SJSA1 (cell line): ENCODE measurements at places on chromosomes 1 and 21. TPM values are rescaled to one million over a fixed set of nuclear protein-coding genes. Genes with fewer than 3 reads are reported as not detected.

SV2A gene
- 16.6 and 17.8 TPM in 2 replicates for total RNA-seq

NPL gene
- total RNA-seq = 0.41 and 2.4 TPM in 2 replicates

FAM151A gene
- not detected in 2 replicates for total RNA-seq

PTGER3 gene
- total RNA-seq = 13.2 and 14.9 TPM in 2 replicates

PTGFR gene
- total RNA-seq = 3.6 and 6.3 TPM in 2 replicates

MAP1LC3C gene
- not detected in 2 replicates for total RNA-seq

GRCh38 chr1:216448011-216448510 is 24.8 kb upstream of the USH2A start:
- no peaks in the 10 kb centered on the region for H3K27me3 ChIP-seq
- DNase-seq = peak; percentile 43
- H3K4me3 ChIP-seq = no peak overlapping the region
- H3K36me3 ChIP-seq = no peaks in the 10 kb centered on the region
- H3K4me1 ChIP-seq = peaks cover 10% of the 10 kb centered on the region
- H3K27ac ChIP-seq = no peak overlapping the region

- no peaks in the 10 kb centered on the region for H3K36me3 ChIP-seq
- H3K27me3 ChIP-seq = no peaks in the 10 kb centered on the region
- no peak overlapping the region for H3K4me3 ChIP-seq
- no peak for DNase-seq
These were observed 22.4 kb upstream of the ARHGAP29 start for GRCh38 chr1:94259635-94260289.

DNA sequence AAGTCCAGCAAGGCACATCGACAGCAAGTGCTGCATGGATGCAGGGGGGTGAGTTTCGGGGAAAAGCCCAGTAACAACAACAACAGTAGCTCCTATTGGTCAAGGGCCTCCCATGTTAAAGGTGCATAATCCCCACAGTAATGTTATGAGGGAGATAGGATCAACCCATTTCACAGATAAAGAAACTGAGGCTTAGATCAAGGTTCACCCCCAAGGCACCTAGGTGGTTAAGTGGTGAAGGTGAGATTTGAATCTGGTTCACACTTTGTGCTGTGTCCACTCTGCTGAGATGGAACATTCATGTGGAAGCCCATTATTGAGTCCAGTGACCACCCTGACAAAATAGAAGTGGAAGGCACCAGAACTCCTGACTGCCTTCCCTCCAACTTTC is 24.9 kb downstream of the PHGDH start:
- no peak for DNase-seq
- H3K36me3 ChIP-seq = 0 out of 2 replicates have a peak, but pooled peaks cover 2% of the 10 kb centered on the region
- H3K4me3 ChIP-seq = no peak overlapping the region
- no peaks in the 10 kb centered on the region for H3K27me3 ChIP-seq
- no peaks in the 10 kb centered on the region for H3K4me1 ChIP-seq
- no peak overlapping the region for H3K27ac ChIP-seq

DNA sequence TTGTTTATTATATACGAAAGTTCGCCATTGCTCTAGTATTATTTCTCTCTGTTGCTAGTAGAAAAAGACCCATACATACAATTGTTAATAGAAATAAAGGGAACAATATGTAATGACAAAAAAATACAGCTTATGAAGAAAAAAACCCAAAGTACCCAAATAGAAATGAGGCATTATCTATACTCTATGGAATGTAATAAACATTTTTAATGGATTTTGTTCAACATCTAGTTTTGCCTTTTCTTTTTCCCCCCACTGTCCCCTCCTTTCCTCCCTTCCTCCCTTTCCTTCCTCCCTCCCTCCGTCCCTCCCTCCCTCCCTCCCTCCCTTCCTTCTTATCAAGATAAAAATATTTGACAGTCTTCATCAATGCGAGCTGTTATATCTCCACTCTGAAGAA is 81.5 kb upstream of the NEK7 start:
- H3K27ac ChIP-seq = no peak overlapping the region
- H3K36me3 ChIP-seq = no peaks in the 10 kb centered on the region
- no peak overlapping the region for H3K4me3 ChIP-seq
- no peak for DNase-seq
- no peaks in the 10 kb centered on the region for H3K27me3 ChIP-seq
- H3K4me1 ChIP-seq = no peaks in the 10 kb centered on the region

GRCh38 chr1:79617777-79618176 is 611.2 kb upstream of the ADGRL4 start:
- H3K4me1 ChIP-seq = no peaks in the 10 kb centered on the region
- H3K27ac ChIP-seq = no peak overlapping the region
- no peaks in the 10 kb centered on the region for H3K36me3 ChIP-seq

- no peak for DNase-seq
- H3K27ac ChIP-seq = no peak overlapping the region
- no peaks in the 10 kb centered on the region for H3K4me1 ChIP-seq
- no peaks in the 10 kb centered on the region for H3K36me3 ChIP-seq
These were observed 24.7 kb upstream of the STUM start for GRCh38 chr1:226523646-226524406.

DNA sequence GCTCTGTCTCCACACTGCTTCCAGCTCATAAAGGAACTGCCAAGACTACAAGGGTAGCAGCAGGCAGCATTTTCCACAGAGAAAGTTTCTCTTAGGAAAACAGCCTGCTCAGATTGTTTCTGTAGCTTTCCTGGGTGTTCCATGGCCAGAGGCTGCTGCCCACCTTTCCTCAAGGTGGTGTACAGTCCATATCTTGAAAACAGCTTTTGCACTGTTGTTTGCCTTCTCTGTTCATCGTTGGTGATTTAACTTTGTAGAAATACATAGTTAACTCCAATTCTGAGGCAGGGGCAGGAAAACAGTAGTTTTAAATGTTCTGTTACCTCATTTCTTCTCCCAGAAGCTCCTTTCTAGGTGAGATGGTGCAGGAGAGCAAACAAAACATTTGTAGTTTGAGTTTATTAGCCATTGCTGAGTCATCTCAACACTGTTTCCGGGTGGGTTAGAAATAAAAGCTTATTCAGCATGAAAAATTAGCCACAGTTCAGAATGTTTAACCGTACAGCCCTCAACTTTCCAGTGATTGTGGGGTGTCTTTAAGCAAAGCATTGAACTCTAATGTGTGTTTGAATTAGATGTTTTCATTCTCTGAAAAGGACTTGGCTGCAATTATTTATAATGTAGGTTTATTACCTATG is 41.7 kb downstream of the DIP2A start:
- no peak for DNase-seq
- H3K4me3 ChIP-seq = no peak overlapping the region
- H3K27me3 ChIP-seq = no peaks in the 10 kb centered on the region
- peaks cover 11% of the 10 kb centered on the region for H3K4me1 ChIP-seq

- H3K4me1 ChIP-seq = peaks cover 5% of the 10 kb centered on the region
- DNase-seq = no peak
- H3K36me3 ChIP-seq = no peaks in the 10 kb centered on the region
- no peak overlapping the region for H3K27ac ChIP-seq
These were observed 15.0 kb upstream of the IFNGR2 start for GRCh38 chr21:33388188-33388587.

DNA sequence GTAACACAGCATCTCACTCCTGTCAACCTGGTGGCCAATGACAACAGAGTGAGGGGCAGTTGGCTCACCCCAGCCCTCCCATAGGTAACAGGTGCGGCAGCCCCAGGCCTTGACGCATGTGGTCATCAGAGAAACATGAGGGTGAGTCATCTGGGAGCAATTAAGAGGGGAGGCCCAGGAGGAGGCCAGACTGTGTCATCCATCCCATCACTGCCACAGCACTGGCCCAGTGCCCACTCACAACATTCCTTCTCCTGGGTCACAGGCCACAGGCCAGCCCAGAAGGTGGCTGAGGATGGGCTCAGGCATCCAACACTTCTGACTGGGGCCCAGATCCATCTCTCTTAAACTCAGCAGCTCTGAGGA is 17.1 kb downstream of the TEX35 start:
- H3K4me3 ChIP-seq = no peak overlapping the region
- no peaks in the 10 kb centered on the region for H3K27me3 ChIP-seq
- H3K27ac ChIP-seq = no peak overlapping the region
- peaks cover 10% of the 10 kb centered on the region for H3K4me1 ChIP-seq
- H3K36me3 ChIP-seq = no peaks in the 10 kb centered on the region
- peak; percentile 58 for DNase-seq
